ENCODE measurements at places on chromosomes 16 and 17.

- no peak for DNase-seq
These were observed 797 bp downstream of the PRCD start for GRCh38 chr17:76540381-76541300.

DNA sequence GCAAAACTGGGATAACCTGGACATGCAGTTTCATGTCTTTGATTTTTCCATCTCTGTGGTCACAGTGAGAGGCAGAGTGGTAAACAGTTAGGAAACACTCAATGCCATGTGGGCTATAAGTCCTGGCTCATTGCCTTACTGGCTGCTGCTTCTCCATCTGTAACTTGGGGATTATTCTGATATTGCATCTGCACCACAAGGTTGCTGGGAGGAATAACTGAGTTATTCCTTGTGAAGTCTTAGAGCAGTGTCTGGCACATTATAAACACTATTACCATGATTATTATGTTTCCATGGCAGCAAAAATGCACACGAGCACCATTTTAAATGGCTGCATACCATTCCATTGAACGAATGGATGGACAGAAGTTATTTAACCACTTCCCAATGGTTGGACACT is 111.7 kb upstream of the CDH5 start:
- no peak for DNase-seq

- DNase-seq = no peak
These were observed 14.5 kb downstream of the OTOP3 start for GRCh38 chr17:74950207-74950606.

GRCh38 chr17:72561680-72562079 is 440.9 kb downstream of the SOX9 start:
- no peak for DNase-seq

- DNase-seq = no peak
These were observed 61.5 kb downstream of the MYOCD start for GRCh38 chr17:12727076-12727760.

All from activated T-helper 1 cell treated with Interleukin-2 at 50 U/mL for 16 hours (primary cell).